H4 (cell line): ENCODE measurements at places on chromosomes 6 and 20.

GRCh38 chr6:29965563-29965872, 23.2 kb downstream of the HLA-A start:
- DNase-seq, result no peak

GRCh38 chr6:108638993-108639392, 78.3 kb downstream of the FOXO3 start:
- DNase-seq, result no peak

- DNase-seq, result no peak
Observed at GRCh38 chr6:167736486-167737204, 90.1 kb upstream of the AFDN start.

GRCh38 chr6:112252571-112253497, 1.5 kb downstream of the LAMA4 start:
- no peak for DNase-seq

DNA sequence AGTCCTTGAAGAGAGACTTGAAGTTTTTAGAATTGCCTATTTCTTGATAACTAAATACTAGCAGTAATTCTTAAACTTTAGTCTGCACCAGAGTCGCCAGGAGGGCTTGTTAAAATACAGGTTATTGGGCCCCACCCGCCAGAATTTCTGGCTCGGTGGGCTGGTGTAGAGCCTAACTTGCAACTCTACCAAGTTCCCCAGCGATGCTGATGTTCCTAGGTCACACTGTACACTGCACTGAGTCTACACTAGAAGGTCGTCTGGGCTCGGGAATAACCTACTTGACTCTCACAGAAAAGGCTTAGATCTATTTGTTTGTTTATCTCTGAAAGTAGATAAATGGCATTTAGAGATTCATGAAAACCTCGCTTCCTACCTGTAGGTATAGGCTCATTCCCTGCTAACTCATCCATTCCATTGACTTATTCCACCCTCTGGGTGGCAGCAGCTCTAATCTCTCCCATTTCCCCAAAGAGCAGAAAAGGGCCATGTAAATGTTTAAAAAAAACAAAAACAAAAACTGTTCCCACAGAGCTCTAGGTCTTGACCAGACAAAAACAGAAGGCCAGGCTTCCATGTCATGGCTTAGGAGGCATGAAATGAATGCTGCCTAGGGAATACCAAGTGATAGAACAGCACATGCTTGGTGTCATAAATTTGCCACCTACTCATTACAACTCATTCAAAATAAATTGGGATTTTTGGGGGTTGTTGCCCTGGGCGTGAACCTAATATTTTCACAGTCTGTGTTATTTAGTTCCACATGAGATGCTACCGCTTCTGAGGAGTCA, 292.1 kb downstream of the ADGB start:
- no peak for DNase-seq

- DNase-seq, result peak; percentile 19
Observed at GRCh38 chr6:146545581-146545980, 1.9 kb downstream of the RAB32 start.

GRCh38 chr20:19336631-19337030, 124.2 kb downstream of the SLC24A3 start:
- no peak for DNase-seq

DNA sequence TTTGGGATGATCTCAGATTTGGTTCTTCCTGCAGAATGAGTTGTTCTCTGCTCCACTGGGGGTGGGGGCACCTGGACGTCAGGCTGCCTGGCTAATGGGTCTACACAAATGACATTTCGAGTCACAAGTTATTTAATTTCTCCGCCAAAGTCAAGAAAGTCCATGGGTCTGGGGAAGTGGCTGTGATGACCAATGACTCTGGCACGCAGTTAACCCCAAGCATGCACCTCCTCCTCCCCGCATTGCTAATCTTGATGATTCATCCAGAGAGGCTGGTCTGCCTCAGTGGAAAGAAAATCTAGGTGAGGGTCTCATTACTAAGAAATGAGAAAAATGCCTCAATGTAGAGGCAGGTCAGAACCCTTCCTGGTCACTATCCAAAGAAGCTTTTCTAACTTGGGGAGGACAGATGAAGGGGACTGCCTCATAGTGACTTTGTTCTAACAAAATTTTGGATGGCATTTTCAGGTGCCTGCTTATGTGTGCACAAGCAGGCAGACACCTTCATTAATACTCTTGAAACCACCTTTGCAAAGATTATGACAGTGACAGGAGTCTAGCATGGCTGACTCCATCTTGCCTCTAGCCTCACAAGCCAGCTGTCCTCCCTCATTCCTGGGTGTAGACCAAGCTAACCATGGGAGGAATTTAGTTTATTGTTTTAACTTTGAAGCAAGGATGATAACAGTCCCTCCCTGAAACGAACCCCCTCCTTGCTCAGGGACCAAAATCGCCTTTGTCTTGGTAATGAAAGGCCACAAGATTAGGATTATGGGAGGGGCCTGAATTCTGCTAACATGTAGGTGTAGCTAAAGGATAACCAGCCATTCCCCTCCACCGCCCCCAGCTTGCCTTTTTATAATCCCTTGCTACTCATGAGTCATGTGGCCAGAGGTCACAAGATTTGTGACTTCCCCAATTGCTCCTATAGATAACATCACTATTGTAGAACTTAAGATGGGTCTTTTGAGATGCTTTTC, 98.6 kb upstream of the MRPS10 start:
- DNase-seq, result peak; percentile 95

DNA sequence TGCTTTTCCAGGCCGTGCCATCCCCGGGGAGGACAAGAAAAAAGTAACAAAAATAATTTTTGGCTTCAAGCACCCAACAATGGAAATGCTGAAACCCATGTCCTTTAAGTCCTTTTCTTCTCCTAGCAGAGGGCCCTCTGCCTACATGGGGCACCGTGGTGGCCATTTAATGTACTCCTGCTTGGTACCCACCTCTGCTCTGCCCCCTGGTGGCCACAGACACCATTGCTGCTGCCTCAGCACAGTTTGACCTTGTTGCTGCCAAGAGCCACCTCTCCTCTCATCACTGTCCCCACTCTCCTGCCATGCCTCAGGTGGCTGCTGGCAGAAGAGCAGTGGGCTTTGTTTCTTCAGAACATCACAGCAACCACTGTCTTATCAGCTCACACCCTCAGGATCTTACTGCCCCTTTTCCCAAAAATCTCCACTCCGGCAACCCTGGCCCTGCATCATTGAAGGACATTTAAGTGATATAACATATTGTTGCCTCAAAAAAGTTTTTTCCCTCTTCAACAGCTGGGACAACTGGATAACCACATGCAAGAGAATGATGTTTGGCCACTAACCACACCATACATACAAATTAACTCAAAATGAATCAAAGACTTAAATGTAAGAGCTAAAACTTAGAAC, 12.9 kb upstream of the ARMC2 start:
- peak; percentile 69 for DNase-seq

DNA sequence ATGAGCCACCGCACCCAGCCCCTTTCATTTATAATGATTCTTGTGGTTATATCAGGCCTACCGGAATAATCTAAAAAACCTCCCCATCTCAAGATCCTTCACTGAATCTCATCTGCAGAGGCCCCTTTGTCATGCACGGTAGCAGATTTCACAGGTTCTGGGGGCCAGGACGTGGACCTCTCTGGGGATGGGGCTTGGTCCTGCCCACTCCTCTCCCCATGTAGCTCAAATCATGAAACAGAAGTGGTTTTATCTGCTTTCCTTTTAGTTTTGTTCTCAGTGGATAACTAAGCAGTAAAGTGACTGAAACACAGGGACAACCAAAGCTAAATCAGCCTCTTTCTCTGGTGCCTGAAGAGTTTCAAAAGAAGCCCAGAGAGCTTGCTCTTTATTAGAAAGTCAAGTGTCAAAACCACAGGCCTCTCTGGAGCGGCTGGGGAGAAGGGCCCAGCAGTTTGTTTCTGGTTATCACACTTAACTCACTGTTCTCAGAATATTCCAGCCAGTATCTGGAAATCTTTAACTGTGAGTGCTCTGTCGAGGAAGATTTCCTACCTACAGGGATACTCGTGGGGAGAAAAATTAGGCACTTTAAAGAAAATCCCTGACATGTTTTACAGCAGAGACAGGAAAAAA, 60.6 kb upstream of the FAM184A start:
- no peak for DNase-seq

DNA sequence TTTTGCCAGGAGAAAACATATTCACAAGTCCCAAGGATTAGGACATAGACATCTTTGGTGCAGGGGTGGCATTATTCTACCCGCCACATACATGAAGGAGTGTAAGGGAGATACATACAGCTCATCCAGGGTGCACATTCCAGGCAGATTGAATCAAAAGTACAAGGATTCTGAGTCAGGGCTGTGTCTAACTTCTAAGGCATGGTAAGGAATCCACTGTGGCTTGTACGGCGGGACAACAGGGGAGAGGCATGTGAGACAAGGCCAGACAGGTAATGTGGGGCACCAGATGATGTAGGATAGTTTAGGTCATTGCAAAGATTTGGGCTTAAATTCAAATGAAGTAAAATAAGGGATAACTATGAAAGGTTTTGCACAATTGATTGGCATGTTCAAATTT, 780.9 kb downstream of the C6orf118 start:
- DNase-seq, result no peak

DNA sequence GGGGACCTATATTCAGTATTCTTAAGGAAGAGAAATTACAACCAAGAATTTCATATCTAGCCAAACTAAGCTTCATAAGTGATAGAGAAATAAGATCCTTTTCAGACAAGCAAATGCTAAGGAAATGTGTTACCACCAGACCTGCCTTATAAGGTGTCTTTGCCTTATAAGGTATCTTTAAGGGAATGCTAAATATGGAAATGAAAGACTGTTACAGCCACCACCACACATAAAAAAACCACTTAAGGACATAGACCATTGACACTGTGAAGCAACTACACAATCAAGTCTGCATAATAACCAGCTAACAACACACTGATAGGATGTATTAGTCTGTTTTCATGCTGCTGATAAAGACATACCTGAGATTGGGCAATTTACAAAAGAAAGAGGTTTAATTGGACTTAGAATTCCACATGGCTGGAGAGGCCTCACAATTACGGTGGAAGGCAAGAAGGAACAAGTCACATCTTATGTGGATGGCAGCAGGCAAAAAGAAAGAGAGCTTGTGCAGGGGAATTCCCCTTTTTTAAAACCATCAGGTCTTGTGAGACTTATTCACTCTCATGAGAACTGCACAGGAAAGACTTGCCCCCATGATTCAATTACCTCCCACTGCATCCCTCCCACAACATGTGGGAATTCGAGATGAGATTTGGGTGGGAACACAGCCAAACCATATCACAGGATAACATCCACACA, 119.2 kb upstream of the LAMA2 start:
- no peak for DNase-seq

DNA sequence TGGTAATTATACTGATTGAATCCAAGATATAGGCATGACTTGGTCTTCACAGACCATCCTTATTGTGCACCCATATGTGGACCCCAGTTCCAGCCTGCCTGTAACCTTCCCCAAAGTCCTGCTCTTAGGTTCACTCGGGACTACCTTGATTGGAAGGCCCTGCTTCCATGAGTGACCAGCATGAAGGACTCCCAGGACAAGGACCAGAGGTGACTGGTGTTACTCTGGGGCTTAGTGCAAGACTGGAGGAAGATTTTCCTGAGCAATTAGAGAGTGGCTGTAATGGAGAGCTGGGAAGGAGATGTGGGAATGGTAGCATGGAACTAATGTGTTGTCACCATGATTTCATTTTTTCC, 15.1 kb downstream of the BRD2 start:
- DNase-seq, result no peak

DNA sequence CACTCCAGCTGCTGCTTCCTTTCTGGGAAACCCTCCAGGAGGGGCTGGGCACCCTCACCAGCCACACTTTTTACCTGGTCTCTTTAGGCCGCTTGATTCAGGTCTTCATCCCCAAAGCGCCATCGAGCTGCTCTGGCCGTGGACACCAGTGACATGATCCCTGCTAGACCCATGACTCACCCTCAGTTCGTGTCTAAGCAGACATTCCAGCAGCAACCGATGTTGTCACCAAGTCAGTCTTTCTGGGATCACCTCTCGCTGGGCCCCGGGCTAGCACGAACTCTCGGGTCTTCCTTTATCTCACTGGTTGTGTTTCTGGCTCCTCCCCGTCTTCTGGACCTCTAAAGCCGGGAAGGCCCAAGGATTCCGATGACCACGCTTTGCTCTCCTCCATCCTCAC, 43.0 kb upstream of the GPR31 start:
- DNase-seq, result no peak

- no peak for DNase-seq
Observed at GRCh38 chr6:115838216-115838615, 222.5 kb downstream of the FRK start.

- DNase-seq, result no peak
Observed at GRCh38 chr6:3751077-3751729, at the start of gene PXDC1. Gene PXDC1, minus strand, starts transcription at chr6:3751713. Its CDS starts 182 bp downstream, at chr6:3751531.

- DNase-seq, result no peak
Observed at GRCh38 chr6:108741331-108741989, 106.8 kb upstream of the ARMC2 start.

GRCh38 chr20:21398109-21399004, 1.0 kb upstream of the NKX2-4 start:
- no peak for DNase-seq

DNA sequence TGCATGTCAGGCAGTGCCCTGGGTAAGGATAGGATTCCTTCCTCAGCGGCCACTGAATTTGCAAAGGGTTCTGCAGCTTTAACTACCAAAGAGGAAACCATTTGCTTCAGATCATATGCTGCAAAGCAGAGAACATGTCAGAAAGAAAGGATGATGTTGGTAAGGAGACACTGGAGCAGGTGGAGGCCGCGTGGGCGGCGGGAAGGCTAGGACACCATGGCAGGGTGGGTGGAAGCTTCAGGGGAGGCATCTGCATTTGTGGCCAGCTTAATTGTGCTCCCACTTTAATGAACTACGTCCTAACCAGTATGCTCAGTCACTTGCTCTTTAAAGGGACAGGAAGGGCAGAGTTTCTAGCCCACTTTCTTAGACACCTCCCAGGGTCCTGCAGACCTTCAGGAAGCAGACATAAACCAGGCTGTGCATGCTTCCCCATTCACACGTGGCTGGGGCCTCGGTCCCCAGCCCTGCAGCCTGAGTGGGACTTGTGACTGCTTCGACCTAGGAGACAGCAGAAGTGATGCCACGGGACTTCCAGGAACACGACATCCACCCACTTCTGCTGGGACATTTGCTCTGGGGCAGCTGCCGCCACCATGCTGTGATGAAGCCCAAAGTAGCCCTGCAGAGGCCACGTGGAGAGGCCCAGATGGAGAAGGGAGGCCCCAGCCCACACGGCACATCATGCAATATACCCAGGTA, 76.1 kb downstream of the GINS1 start:
- no peak for DNase-seq

DNA sequence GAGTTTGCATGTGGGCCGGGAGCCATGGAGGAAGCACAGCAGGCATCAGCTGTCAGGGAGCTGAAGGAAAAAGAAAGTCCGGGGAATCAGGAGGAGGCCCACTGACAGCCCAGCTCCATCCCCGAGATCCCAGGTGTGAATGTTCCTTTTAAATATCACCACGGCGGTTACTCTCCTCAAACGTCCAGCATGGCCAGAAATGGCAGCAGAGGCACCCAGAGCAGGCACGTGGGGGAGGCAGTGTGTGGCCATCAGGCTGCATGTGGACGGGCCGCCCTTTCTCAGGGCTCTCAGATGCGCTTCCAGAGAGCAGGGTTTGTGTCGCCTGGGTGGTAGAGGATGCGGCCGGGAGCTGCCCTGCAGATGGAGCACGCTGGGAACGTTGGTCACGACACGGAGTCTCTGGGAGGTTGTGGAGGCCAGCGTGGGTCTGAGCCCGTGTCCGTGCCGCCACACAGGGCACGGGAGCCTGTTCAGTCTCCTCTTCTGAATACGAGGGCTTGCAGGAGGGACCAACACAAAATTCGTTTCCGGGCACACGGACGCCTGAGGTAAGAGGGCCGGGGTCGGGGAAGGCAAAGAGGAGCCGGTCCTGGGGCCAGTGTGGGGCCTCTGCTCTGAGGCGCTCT, 45.3 kb upstream of the DACT2 start:
- DNase-seq, result no peak

- DNase-seq, result no peak
Observed at GRCh38 chr6:136720045-136720770, 72.1 kb downstream of the MAP3K5 start.
